ENCODE measurements at places on chromosomes 16 and 17. TPM values are rescaled to one million over a fixed set of nuclear protein-coding genes. Genes with fewer than 3 reads are reported as not detected.

CACNA1H gene
- total RNA-seq, result 43.3 TPM

CCL1 gene
- total RNA-seq, result not detected

ATP1B2 gene
- 15.4 TPM for total RNA-seq

HSDL1 gene
- 38.2 TPM for total RNA-seq

MYH13 gene
- total RNA-seq, result not detected

C16orf89 gene
- total RNA-seq, result 2.0 TPM

GRCh38 chr16:81550432-81550808, 105.8 kb downstream of the CMIP start:
- H3K27ac ChIP-seq, result no peak overlapping the region
- H3K4me3 ChIP-seq, result no peak overlapping the region
- DNase-seq, result no peak

GRCh38 chr16:11233727-11234376, 22.2 kb downstream of the SOCS1 start:
- no peaks in the 10 kb centered on the region for H3K27me3 ChIP-seq
- H3K27ac ChIP-seq, result no peak overlapping the region
- peak; percentile 52 for DNase-seq
- no peaks in the 10 kb centered on the region for H3K36me3 ChIP-seq

DNA sequence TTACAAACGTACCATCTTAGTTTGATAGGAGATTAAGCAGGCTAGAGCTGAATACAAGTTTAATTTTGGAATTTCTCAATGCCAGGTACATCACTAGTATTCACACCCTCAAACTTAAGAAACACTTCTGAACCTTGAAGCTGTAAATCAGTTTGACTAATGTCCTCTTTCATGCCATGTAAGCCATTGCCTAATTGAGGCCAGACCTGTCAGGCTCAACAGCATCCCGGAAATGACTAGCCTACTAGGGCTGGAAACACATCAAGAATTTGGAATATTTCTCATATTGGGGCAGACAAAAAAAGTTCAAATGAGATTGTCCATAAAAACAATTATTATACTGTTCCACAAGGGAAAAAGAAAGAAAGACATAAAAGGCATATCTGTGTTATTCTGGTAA, 1.7 kb downstream of the USP32 start:
- H3K36me3 ChIP-seq, result no peaks in the 10 kb centered on the region
- H3K4me1 ChIP-seq, result peaks cover 8% of the 10 kb centered on the region
- no peak for DNase-seq
- no peak overlapping the region for H3K27ac ChIP-seq
- H3K27me3 ChIP-seq, result no peaks in the 10 kb centered on the region

- H3K27ac ChIP-seq, result no peak overlapping the region
- no peak overlapping the region for H3K4me3 ChIP-seq
- H3K4me1 ChIP-seq, result peaks cover 26% of the 10 kb centered on the region
These were observed 6.2 kb downstream of the AKAP1 start for GRCh38 chr17:57091186-57091618.

DNA sequence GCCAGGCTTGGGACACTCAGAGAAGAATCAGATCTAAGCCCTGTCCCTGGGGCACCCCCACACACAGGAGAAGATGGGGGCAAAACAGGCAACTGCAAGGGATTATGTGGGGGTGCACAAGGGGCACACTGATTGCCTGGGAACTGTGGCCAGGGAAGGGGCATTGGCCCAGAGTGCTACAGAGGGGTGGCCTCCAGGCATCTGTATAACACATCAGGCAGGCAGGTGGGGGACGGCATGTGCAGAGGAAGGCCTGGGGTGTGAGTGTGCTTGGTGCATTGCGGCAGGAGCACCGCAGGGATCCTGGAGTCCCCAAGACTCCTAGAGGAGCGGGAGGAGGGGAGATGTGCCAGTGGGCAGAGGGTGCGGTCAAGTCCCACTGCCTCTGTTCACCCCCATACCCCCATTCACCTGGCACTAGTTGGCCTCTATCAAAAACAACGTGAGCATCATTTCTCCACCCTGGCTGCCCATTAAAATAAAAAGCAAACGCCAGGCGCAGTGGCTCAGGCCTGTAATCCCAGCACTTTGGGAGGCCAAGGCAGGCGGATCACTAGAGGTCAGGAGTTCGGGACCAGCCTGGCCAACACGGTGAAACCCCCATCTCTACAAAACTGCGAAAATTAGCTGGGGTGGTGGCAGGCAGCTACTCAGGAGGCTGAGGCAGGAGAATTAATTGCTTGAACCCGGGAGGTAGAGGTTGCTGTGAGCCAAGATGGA, 41.5 kb downstream of the C16orf82 start:
- H3K27me3 ChIP-seq, result no peaks in the 10 kb centered on the region
- no peaks in the 10 kb centered on the region for H3K4me1 ChIP-seq
- no peaks in the 10 kb centered on the region for H3K36me3 ChIP-seq
- H3K27ac ChIP-seq, result no peak overlapping the region

DNA sequence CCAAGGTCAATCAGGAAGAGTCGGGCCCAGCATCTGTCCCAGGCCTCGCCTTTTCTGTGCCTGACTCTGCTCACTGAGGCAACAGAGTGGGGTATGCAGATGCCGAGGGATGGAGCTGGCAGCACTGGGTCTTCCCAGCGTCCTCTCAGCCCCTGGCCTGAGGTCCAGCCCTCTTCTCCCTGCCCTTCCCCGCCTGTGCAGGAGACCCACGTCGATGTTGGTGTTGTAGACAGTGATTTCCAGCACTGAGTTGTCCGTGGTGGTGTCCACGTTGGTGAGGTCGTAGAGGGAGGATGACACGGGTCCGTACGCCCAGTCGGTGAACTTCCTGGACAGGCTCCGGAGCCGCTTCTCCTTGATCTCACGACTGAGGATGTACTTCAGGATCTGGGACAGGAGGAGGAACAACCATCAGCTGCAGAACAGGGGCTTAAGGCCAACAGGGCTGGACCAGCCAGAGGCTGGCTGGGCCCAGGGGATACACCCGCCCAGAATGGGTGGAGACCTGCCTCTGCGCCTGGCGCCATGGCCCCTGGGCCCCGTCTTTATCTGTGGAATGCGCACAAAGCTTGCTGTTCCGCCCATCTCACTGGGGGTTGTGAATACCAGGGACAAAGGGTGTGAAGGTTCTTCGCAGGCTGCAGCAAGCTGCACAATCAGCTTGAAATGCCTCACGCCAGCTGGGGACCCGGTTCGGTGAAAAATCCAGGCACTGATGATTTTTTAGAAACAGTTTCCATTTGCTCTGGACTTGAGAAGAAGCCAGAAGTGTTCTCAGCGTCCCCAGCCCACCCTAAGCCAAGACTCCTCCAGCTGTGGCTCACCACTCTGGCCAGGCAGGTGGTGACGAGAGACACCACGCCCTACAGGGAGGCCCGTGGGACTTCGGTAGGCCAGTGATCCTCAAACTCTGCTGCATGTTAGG, 27.5 kb downstream of the TRPV3 start:
- peak; percentile 72 for DNase-seq
- H3K4me1 ChIP-seq, result no peaks in the 10 kb centered on the region
- H3K27me3 ChIP-seq, result no peaks in the 10 kb centered on the region
- no peak overlapping the region for H3K27ac ChIP-seq

DNA sequence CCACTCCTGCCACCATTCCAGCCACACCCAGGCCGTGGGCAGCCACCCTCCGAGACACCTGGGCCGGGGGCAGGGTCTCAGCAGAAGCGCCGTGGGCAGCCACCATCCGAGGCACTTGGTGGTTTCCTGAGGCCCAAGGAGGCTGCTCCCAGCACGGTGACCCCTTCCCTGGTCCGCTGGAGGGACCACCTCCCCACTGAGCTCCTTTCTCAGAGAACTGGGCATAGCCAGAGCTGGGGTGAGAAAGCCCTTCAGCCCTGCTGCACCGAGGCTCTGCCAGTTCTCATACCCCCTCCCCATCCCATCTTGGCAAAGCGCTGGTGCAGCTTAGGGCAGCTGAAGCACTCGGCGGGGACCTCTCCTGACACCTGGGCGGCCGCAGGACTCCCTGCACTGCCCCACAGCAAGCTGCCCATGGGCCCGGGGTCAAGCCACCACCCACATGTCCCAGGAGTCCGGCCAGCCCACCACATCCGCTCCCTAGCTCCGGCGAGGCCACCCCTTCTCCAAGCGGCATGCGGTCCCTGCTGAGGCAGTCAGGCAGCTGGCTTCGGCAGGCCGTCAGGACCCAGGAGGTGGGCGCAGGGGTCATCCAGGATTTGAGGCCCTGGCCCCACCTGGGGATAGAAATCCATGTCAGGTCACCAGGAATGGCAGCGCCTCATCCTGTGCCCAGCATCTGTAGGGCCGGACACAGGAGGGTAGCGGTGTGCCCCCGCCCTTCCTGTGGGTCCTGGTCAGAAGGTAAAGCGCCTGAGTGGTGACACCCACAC, 1.3 kb upstream of the CYBA start:
- H3K4me3 ChIP-seq, result no peak overlapping the region
- H3K36me3 ChIP-seq, result peaks cover 10% of the 10 kb centered on the region
- H3K4me1 ChIP-seq, result no peaks in the 10 kb centered on the region
- H3K27me3 ChIP-seq, result no peaks in the 10 kb centered on the region
- DNase-seq, result no peak

DNA sequence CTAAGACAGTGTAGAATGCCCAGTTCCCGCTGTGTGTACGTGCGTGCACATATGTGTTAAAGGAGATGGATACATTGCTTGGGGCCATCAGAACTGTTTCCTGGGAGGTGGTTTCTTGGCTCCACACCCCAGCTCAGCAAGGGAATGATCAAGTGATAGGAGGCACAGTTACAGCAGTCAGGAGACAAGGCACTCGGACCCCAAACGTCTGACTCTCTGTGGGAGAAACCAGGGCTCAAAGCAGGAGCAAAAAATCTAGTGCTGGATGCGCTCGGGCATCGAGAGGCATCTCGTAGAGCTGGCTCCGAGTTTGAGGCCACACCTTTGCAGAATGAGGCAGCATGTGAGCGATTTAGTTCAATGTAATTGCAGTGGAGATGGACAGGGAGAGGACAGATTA, 71.9 kb downstream of the RBBP6 start:
- H3K27ac ChIP-seq, result no peak overlapping the region
- DNase-seq, result no peak
- H3K4me3 ChIP-seq, result 0 out of 3 replicates have a peak overlapping the region, but pooled peaks have one; percentile 84
- no peaks in the 10 kb centered on the region for H3K4me1 ChIP-seq
- H3K27me3 ChIP-seq, result no peaks in the 10 kb centered on the region

DNA sequence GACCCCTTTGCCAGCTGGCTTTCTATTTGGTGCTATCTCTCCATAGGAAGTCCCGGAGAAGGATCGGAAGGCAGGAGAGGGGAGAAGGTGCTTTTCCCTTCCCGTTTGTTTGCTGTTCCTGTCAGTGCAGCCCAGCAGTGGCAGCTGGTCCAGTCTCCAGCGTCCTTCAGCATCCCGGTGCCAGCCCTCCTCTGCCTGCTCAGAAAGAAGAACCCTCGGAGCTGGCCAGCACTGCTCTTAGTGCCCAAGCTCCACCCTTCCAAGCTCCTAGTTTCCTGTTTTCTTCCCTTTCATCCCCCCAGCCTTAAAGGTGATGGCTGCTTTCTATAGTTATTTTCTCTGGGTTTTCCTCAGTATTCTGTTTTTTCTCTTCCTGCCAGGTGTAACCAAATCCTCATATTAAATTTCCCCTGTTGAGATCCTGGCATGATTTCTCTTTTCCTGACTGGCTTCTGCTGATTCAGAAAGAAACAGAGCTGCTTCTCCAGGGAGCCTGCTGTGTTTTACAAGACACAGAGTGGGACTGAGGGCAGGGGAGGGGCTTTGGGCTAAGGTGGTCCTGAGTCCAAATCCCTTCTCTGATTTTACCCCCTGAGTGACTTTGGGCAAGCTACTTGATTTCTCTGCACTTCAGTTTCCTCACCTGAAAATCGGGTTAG, 186.8 kb downstream of the COPRS start:
- H3K27ac ChIP-seq, result no peak overlapping the region
- H3K27me3 ChIP-seq, result no peaks in the 10 kb centered on the region
- H3K36me3 ChIP-seq, result peaks cover 5% of the 10 kb centered on the region
- H3K4me3 ChIP-seq, result no peak overlapping the region
- 0 out of 2 replicates have a peak, but pooled peaks cover 2% of the 10 kb centered on the region for H3K4me1 ChIP-seq

GRCh38 chr17:11898526-11899235, 98.6 kb downstream of the ZNF18 start:
- H3K27ac ChIP-seq, result no peak overlapping the region
- H3K36me3 ChIP-seq, result no peaks in the 10 kb centered on the region
- H3K4me3 ChIP-seq, result no peak overlapping the region
- H3K27me3 ChIP-seq, result no peaks in the 10 kb centered on the region
- H3K4me1 ChIP-seq, result no peaks in the 10 kb centered on the region
- no peak for DNase-seq

GRCh38 chr16:56662357-56663354, 4.9 kb downstream of the MT1F start:
- H3K4me1 ChIP-seq, result peaks cover 2% of the 10 kb centered on the region
- peak overlapping the region; percentile 58 for H3K4me3 ChIP-seq
- H3K27ac ChIP-seq, result no peak overlapping the region

GRCh38 chr17:14200354-14200753, 36.3 kb downstream of the CDRT15 start:
- H3K36me3 ChIP-seq, result no peaks in the 10 kb centered on the region
- DNase-seq, result no peak
- H3K4me1 ChIP-seq, result no peaks in the 10 kb centered on the region
- no peak overlapping the region for H3K27ac ChIP-seq
- no peak overlapping the region for H3K4me3 ChIP-seq
- H3K27me3 ChIP-seq, result no peaks in the 10 kb centered on the region

DNA sequence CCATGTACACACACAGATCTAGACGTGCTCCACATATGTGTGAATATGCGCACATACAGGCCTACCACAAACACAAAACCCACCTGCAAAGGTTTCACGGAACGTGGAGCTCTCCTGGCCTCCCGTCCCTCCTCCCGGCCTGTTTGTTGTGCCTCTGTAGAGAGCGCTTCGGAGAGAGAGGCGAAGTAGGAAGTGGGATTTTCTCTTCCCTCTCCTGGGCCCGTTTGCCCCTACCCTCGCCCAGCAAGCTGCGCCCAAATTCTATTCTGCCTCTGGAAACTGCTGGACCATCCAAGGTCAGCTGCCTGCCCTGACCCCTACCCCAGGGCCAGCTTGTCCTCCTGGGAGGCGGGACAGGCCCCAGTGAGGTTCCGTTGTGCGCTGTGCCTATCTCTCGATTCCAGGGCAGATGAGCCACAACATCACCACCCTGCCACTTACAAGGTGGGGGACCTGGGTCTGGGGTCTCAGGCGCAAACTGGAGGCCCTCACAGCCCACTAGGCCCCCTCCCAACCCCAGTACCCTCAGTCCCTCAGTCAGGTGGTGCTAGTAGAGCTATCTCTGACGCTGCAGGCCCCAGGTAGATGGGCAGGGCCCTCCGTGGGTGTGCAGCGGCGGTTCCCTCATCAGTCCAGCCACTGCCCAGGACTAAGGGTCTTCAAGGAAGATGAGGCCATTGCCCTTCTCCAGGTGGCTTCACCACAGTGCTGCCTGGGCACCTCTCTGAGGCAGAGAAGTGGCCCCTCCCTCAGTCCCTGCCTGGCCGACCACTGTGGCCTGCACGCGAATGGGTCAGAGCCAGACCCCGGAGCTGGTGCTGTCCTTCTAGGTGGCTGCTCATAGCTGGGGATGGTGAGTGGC, 54.2 kb downstream of the BEAN1 start:
- H3K36me3 ChIP-seq, result no peaks in the 10 kb centered on the region
- no peaks in the 10 kb centered on the region for H3K27me3 ChIP-seq
- H3K4me1 ChIP-seq, result no peaks in the 10 kb centered on the region
- DNase-seq, result peak; percentile 23
- H3K27ac ChIP-seq, result no peak overlapping the region
